Hematopoietic multipotent progenitor cell treated with erythropoietin and hydrocortisone succinate and interleukin-3 and kit ligand, for 8 days (in vitro differentiated cells): ENCODE measurements at places on chromosomes 2 and 18.

GRCh38 chr2:21822505-21822904 lies 698.7 kb downstream of the TDRD15 start:
- DNase-seq: no peak

GRCh38 chr18:9825571-9826073 lies 60.2 kb upstream of the TXNDC2 start:
- DNase-seq: peak; percentile 79

DNA sequence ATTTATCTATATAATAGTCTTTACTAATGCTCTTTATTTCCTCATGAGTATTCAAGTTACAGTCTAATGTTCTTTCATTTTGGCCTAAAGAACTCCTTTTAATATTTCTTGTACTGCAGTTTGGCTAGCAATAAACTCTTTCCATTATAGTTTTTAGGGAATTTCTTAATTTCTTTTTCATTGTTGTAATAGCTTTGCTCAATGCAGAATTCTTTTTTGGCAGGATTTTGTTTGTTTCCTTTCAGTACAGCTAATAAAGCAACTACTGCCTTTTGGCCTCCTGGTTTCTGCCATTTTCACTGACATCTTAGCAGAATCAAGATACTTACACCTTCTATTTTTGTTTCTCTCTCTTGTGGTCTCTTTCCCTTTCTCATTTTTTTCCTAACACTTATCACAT lies 390.4 kb upstream of the RGPD4 start:
- no peak for DNase-seq

DNA sequence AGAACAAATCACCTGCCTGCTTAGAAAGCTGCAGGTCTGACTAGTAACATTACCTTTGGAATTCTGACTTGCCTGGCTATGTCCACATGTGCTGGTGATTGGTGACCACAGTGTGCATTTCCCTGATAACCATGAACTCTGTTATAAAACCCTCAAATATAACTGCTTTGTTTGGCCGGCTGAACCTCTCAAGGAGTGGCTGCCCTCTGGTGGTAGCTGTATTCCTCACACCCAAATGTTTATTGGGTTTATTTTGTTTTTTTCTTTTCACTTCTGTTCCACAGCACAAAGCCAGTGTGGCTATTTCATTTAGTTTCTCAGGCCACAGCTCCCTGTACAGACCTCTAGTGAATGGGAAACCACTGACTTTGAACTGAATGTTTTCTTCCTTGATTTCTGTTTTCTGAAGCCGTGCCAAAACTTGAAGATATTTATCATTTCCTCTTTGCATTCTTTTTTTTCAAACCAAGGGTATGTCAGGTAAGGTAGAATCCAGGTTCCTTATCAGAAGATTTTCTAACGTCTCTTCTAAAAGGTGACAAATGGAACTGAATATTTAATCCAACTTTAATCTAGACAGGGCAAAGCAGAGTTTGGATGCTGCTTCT lies 549.0 kb upstream of the VRK2 start:
- peak; percentile 51 for DNase-seq

DNA sequence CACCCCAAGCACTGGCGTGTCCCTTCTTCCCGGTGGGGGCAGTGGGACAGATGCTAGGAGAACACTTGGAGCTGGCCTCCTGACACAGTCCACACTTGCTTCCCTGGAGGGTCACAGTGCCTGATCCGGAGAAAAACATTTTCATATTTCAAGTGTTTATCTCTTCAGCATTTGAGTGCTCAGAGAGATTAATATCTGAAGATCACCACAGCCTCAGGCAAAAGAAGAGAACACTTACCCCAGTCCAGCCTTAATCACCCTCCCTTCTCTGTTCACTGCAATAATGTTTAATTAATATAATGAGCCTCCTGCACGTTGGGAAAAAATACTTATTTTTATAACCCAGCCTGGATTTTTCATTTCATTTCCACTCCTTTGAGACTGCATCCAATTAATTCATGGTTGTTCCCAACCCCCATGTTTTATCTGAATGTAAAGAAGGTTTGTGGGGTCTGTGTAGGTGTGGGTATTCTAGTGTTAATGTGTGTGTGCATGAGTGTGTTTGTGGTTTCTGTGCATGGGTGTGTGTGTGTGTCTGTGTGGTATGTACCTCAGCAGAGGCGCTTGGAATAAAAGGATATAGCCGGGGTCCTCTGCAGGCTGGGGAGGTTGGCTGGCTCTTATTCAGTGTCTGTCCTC lies 72.1 kb downstream of the NRP2 start:
- DNase-seq: no peak

- DNase-seq: no peak
These were observed 780.0 kb upstream of the RAB6C start for GRCh38 chr2:129199501-129199900.

DNA sequence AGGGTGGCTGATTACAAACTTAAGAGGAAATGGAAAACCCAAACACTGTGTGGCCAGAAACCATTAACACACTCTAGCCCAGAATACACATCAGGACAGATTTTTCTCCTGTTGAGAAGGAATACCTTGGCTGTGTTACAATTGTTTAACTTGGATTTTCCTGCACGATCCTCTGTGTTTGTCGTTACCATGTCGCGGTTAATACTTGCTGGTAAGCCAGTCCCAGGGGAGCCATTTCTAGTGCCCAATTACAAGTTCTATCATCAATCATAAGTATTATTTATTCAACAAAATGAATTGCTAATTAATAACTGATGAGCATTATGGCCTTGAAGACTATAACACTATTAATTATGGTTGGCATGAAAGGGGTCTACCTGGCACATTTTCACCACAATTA lies 146.8 kb downstream of the LNPK start:
- DNase-seq: no peak

GRCh38 chr2:110720547-110720946 lies 11.8 kb upstream of the ACOXL start:
- no peak for DNase-seq

GRCh38 chr2:26269571-26270158 lies 24.9 kb downstream of the HADHB start:
- no peak for DNase-seq

GRCh38 chr2:169946546-169946945 lies 119.3 kb downstream of the UBR3 start:
- no peak for DNase-seq

- no peak for DNase-seq
These were observed 408.8 kb upstream of the UBE2E3 start for GRCh38 chr2:180571559-180571958.

GRCh38 chr2:135851858-135852257 lies 14.9 kb upstream of the LCT start:
- DNase-seq: no peak

- DNase-seq: no peak
These were observed 237.5 kb upstream of the RBBP8 start for GRCh38 chr18:22695674-22696073.

- DNase-seq: no peak
These were observed 428.1 kb downstream of the SETBP1 start for GRCh38 chr18:45108754-45109153.

DNA sequence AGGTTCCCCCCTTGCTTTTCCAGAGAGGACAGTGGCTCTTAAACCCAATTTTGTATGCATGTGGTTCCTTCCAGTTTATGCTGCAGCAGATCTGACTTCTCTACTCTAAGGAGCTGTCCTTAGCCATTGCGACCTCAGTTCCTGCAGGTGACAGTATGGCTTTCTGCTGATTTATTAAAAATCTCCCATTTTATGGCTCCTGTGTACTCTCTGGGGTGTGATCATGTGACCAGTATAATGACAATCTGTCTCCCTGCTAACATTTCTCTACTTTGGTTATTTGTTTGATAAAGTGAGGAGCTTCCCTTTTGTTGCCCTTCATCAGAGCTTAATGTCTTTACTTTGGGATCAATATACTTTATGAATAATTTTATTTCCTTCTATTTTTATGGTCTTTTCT lies 148.7 kb upstream of the VRK2 start:
- no peak for DNase-seq

- DNase-seq: no peak
These were observed 6.0 kb upstream of the CYP27C1 start for GRCh38 chr2:127226132-127226519.

DNA sequence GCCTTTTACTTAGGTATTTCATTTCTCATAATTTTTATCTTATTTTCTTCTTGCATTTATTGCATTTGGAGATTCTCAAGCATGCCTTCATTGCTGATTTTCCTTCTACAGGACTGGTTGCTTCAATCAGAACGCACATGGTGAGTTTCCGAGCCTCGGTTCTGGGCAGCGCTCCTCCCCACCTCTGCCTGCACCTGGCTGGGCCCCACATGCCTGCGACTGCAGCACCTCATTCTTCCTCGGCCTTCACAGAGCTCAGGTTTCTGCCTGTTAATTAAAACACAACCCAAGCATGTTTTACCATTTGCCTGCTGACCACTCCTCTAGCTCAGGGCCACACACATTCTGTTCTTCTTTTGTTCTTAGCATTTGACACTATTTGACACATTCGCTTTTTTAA lies 398.8 kb downstream of the GALR1 start:
- no peak for DNase-seq

- DNase-seq: no peak
These were observed 8.2 kb downstream of the IL1A start for GRCh38 chr2:112776113-112776512.

- DNase-seq: no peak
These were observed 132.2 kb downstream of the DOCK10 start for GRCh38 chr2:224909885-224910573.

GRCh38 chr2:119463990-119464389 lies 32.3 kb downstream of the TMEM37 start:
- DNase-seq: no peak

GRCh38 chr2:74290466-74291217 lies 52.6 kb downstream of the SLC4A5 start:
- no peak for DNase-seq

DNA sequence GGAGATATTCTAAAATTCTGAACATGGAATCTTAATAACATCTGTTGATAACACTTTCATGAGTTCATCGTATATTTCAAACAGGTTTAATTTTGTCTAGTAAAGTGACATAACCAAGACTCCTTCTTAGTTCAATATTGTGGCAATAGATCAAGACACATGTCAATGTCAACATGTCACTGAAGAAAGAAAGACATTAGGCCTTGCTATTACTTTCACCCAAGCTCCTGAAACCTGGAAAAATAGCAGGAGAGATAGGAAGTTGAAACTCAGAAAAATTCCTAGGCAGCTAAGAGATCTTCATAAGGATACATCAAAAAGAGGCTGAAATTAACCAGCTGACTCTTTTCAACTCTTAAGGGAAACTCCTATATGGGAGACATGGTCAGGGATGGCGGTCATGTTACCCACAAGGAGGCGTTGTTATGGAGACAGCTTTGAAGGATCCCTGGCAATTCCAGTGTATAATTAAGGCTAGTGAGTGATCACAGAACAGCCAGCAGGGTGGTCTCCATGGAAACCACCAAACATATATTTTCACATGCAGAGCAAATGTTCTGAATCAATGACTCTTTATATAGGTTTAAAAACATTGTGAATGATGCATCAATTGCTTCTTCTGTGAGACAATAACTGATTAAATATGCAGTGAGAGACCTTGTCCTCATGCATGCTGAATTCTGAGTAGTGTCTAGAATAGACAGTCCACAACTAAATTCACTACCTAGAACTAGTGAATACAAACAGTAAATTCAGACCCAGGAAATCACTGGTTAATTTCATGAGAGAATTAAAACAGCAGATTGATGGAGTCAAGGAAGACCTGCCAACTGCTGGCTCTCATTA lies 115.3 kb upstream of the RIOK3 start:
- peak; percentile 8 for DNase-seq

GRCh38 chr2:168607992-168608391 lies 151.9 kb downstream of the CERS6 start:
- no peak for DNase-seq

DNA sequence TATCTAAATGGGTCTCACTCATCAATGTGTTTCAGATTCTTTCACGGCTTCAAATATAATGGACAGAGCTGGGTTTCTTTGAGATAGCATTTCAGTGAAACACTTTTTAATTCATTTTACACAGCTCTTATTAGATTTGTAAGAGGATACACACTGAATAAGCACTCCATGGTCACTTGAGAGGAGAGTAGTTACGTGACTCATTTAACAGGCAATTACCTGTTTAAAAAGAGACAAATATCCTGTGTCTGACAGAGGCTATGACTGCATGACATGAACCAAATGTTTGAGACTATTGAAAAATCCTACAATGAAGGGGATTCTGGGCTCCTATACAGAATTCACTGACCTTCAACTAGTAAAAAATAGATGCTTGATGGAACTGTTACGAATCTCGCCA lies 786.9 kb downstream of the EPHA4 start:
- no peak for DNase-seq

- DNase-seq: no peak
These were observed 12.9 kb downstream of the IGFBP2 start for GRCh38 chr2:216646116-216646515.

GRCh38 chr2:43724728-43725526 lies 48.7 kb upstream of the C1GALT1C1L start:
- peak; percentile 95 for DNase-seq

DNA sequence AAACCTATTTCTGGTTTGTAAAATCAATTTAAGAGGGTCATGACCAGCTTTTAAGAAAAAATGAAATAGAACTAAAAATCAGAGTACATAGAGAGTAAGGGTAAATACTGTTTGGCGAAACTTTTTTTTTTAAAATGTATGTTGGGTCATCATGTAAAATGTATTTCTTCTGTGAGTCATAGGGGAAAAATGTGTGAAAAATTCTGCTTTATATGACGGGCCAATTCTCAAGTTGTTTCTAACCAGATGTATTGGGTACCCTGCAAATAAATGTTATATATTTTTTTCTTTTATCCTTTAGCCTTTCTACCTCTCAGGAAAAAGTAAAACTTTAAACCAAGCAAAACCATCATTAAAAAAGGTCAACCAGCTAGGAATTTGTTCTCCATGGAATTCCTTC lies 13.9 kb downstream of the AFTPH start:
- DNase-seq: no peak

GRCh38 chr2:67085146-67085545 lies 312.0 kb upstream of the ETAA1 start:
- DNase-seq: no peak
